ENCODE measurements at places on chromosomes 3 and 15.

GRCh38 chr3:32320080-32320479, 71.6 kb upstream of the CMTM7 start:
- DNase-seq = no peak

DNA sequence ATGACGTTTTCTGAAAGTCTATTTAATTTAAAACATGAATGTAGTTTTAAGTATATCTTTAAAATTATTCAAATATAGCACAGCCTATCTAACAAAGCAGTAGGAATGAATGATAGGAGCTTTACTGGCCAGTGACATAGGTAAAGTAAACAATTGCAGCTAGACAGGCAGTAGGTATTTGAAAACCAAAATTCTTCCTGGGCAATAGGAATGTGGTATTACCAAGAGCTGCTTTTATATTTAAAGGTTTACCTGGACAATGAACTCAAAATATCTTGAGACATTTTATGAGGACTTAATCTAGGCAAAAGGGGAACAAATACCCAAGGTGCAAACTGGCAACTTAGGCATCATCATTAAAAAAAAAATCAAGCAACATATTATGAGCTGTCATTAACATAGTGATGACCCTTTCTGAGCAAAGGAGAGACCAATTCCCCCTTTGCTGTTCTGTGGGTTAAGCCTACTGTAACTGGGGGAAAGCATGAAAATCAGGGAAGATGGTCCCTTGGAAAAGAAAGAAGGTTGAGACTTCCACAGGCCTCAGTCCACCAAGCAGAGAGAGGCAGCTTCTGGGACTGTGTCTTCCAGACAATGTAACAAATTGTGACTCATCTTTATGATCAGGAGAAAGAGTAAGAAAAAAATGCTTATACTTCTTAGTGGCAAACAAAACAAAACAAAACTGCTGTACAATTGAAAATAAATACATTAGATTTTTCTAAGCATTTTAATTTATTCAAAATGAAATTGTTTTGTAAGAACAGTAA, 12.9 kb downstream of the ISL2 start:
- DNase-seq = no peak

- no peak for DNase-seq
Observed at GRCh38 chr15:75697523-75697922, 15.1 kb downstream of the CSPG4 start.

GRCh38 chr3:28575100-28575745, 226.6 kb upstream of the AZI2 start:
- DNase-seq = peak; percentile 4

GRCh38 chr15:89457086-89457485, 39.3 kb downstream of the RHCG start:
- DNase-seq = peak; percentile 47

DNA sequence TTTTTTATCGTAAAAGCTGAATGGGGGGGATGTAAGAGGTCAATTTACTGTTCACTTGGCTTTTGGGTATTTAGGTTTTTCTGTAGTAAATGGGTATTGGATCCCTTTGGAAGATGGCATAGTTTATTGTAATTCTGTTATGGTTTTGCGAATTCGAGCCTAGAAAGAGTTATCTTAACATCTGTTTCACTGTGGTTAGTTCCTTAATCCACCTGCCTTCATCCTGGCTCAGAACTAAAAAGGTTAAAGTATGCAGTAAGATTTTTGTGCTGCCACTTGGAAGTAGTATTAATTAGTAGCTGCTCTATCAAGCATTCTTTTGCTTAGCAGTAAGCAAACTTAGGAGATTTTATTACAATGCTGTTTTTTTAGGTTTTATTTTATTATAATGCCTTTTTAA, 62.4 kb downstream of the ARIH1 start:
- no peak for DNase-seq

DNA sequence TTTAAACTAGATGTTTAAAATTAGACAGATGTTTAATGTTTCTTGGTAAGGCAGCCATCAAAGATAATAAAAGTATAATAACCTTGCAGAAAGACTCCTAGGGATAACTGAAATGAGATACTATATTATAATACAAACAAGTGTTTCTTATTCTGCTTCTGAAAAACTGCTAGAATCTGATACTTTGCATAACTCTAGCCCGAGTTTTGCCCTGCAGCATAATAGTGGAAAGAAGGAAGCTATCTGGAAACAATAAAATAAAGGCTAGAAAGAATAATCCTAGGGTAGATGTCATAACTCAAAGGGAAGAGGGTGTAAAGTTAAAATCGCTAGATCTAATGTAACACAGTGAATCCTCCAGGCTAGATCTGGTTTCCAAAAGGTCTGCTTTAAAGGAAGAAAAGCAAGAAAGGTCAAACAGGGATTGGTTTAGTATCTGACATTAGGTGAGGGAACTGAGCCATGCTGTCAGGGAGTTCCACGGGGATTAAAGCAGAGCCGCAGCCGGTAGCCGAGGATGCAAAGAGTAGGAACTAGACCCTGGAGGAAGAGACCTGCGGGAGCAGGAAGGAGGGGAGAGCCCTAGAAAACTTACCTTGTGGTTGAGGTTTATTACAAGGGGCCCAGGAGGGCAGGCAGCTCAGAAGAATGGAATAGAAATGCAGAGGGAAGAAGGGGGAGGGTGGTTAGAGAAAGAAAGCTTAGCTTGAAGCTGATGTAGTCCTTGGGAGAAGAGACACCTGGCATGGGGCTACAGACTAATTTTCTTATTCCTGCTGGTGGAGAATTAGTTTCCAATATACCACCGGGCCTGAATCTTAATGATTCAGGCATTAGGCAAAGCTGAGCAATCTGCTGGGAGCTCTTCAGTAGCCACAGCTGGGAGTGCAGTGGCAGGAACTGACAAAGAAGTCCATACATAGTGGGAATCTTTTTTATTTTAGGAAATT, 46.1 kb upstream of the TUSC7 start:
- DNase-seq = no peak

DNA sequence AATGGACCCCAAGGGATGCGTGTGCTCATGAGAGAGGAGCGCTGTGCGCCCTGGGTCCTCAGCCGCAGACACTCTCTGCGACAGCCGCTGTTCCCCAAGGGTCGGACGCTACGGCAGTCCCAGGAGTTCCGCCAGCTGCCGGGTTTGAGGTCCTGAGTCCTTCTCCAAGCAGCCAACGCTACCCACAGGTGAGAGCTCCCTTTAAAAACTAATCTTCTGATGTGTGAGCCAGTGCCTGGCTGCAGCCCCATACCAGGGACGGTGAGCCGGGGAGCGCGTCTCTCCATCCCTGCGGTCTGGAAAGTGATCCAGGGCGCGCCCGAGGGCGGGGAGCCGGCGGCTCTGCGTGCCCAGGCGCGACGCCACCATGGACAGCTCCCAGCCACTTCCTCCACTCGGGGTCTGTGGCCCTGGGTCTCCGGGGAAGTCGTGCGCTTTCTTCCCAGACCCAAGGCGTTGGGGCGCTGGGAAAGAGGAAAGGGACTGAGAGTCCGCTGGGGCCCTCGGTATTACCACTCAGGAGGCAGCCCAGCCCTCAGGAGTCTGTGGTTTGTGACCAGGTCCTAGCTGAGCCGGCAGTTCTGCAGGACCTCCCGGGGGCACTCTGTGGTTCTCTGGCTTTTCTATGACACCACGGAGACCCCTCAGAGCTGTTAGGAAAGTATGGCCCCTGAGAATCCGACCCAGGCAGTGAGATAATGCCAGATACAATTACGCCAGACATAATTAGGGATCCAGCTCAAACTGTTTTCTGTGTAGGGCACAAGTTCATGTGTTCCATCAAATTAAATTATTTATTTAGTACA, 1.4 kb downstream of the CEMIP start:
- no peak for DNase-seq

DNA sequence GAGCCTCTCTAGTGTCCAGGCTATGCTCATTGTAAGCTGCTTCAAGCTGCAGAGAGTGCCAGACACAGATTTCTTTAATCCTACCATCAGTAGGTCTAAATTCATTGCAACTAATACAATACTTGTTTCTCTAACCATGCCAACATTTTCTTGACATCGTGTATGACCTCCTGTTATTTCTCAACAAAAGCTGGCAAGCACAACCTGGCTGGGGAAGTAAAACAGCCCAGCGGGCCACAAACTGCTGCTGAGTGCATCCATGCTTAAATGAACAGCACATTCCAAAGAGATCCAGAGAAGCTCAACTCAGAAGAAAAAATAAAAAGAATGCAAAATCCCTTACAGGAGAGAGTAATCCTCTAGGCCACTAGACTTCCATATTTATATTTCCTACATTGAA, 36.5 kb downstream of the GMNC start:
- DNase-seq = no peak

GRCh38 chr3:172140499-172141391, 101.4 kb downstream of the FNDC3B start:
- DNase-seq = no peak

DNA sequence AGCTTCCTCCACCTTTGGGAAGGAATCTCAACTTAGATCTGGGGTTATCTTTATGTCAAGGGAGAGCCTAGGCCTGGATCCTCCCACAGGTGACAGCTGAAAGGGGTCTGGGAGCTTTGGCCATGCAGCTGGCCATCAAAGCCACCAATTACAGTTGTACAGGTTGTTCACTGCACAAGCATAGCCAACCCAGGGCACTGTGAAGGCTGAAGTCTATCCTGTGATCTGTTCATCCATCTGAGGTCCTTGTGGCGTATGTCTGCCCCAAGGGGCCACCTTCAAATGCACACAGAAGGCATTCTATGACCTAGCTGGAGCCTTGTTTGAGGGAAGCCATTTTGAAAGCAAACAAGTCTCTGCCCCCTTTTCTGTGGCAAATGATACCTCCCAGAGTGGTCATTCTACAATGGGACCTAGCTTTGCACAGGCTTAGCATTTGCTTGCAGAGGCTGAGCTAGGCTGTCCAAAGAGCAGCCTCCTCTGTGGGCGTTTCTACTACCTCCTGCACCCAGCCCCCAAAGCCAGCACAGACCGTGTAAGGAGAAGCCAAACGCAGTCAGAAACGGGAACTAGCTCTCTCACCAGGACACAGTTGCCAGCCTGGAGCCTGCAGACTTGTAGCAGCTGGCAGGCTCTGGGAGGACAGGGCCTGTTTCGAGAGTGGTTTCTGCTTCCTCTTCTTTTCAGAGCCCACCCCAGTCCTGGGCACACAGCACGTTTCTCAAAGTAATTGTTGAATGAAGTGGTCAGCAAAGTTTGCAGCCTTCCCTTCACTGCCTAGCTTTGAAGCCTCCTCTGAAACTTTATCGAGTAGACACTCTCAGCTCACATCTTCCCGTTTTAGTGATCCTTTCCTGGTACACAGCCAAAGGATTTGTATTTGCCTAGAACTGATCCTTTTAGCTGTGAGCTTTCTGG, 157.3 kb upstream of the SMAD3 start:
- no peak for DNase-seq

DNA sequence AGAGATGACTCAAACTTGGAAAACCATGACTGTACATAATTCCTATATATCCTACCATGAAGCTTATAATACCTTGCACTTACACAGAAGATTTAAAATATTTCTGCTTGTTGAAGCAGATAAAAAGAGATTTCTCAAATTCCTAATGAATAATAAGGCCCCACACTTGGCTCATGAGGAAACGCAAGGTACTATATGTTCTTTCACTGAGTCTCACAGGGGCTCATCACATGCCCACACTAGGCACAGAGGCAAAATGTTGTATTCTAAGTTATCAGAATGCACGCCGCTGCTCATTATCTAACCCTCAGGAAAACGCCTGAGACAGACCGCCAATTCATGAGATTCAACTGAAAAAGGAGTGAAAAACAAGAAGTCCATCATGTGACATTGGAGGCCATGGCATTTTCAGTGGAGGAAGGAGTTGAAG, 5.6 kb downstream of the MYO1E start:
- DNase-seq = no peak

- DNase-seq = no peak
Observed at GRCh38 chr15:45523166-45523460, 558 bp upstream of the SLC30A4 start.

DNA sequence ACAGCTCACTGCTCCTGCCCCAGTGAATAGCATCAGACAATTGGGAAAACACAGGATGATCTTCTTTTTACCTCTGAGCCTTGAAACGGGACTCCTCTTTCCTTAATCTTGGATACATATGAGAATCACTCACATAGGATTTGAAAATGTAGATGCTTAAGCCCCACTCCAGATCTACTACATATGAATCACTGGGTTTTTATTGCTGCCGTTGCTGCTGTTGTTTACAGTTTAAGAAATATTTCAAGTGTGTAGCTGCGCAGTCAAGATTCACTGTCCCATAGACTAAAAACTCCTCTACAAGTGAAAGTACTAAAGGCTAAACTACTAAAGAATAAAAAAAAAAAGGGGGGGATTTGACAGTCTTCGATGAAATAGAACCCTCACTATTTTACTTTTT, 765.9 kb downstream of the NTRK3 start:
- DNase-seq = no peak

GRCh38 chr3:116153174-116153573, 292.1 kb downstream of the LSAMP start:
- DNase-seq = no peak

GRCh38 chr3:55630921-55631299, 143.8 kb upstream of the WNT5A start:
- no peak for DNase-seq

- DNase-seq = no peak
Observed at GRCh38 chr3:43531835-43532234, 90.0 kb downstream of the ANO10 start.

- no peak for DNase-seq
Observed at GRCh38 chr15:58115692-58116091, 22.5 kb upstream of the AQP9 start.

DNA sequence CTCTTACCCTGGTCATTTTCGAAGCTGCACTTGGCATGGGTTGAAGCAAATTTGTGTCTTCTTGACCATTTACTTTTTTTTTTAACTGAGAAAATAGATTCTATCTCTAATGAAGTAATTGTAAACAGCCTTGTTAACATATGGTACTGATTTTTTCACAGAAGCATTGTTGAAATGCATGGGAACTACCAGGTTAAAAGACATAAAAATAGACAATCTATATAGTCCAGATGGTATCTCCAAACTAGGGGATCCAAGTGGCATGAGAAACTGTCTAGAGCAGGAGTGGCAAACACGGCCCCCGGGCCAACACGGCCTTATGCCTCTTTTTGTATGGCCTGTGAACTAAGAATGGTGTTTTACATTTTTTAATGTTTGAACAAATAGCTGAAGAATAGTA, 41.9 kb downstream of the CACNA1D start:
- no peak for DNase-seq

GRCh38 chr15:67823314-67824196, 1.8 kb upstream of the SKOR1 start:
- DNase-seq = no peak

DNA sequence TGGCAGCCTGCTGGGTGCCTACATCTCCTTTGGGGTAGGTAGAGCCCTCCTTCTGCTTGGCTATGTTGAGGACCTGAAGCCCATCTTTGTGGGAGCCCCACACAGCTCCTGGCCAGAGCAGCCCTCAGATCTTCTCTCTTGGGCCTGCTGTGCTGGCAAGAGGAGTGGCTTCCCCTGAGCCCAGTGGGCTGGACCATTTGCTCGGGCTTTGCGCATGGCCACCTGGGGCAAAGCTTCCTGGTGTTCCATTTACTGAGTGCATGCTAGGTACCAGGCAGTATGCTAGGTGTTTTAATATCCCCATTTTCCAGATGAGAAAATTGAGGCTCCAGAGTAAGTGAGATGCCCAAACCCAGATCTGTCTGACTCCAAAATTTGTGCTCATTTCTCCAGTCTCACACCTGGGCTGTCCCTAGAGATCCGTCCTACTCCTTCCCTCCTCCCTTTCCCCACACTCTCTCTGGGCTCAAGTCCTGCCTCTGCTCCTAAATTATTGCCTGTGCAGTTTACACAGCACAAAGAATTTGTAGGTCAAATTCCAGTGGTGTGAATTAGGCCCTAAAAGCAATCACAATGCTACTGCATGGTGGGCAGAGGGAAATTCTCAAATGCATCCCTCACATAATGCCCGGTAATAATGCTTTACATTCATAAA, 39.7 kb downstream of the SLC28A1 start:
- no peak for DNase-seq

Measured in GM12891 (cell line).